ENCODE measurements at places on chromosomes 2 and 18. TPM values are rescaled to one million over a fixed set of nuclear protein-coding genes. Genes with fewer than 3 reads are reported as not detected.
A peak's percentile ranks its signal among the peaks of the same experiment; 100 is the strongest.

The ITPRID2 gene
- 30.6 TPM for polyA plus RNA-seq

The RIT2 gene
- not detected for polyA plus RNA-seq

The KCNE4 gene
- 2.4 TPM for polyA plus RNA-seq

The ZNF638 gene
- 45.2 TPM for polyA plus RNA-seq

The TMEM17 gene
- polyA plus RNA-seq: 0.66 TPM

The CNGA3 gene
- polyA plus RNA-seq: not detected

The SLC23A3 gene
- 1.8 TPM for polyA plus RNA-seq

The XIRP2 gene
- 204 TPM for polyA plus RNA-seq

The MERTK gene
- polyA plus RNA-seq: 4.5 TPM

The STPG4 gene
- not detected for polyA plus RNA-seq

The CREB1 gene
- 5.5 TPM for polyA plus RNA-seq

The ASB18 gene
- 4.2 TPM for polyA plus RNA-seq

The UGT1A6 gene
- polyA plus RNA-seq: not detected

DNA sequence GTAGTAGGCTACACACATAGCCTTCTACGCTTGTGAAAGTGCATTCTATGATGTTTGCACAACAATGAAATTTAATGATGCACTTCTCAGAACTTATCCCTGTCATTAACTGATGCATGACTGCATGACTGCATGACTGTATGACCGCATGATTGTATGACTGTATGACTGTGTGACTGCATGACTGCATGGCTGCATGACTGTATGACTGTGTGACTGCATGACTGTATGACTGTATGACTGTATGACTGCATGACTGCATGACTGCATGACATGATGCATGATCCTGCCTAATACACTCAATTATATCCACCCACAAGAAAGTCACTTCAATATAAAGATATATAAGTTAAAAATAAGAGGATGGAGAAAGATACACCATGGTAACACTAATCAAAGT is 365.4 kb upstream of the FSIP2 start:
- no peak for DNase-seq

DNA sequence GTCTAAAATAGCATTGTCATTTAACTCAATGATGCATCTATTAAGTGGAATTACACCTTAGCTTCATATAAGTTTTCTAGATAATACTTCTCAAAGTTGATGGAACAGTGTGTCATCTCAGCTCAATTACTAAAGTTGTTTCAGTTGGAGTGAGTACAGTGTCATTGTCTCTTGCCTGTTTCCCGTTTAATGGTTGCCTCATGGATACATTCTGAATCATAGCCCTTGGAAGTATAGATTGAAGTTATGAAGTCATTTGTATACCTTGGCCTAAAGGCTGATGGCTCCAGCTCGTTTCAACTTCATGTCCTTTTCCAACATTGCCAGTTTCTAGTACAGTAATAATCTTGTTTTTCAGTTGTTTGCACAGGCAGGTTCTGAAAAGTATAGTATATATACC is 130.5 kb upstream of the NOSTRIN start:
- DNase-seq: no peak

DNA sequence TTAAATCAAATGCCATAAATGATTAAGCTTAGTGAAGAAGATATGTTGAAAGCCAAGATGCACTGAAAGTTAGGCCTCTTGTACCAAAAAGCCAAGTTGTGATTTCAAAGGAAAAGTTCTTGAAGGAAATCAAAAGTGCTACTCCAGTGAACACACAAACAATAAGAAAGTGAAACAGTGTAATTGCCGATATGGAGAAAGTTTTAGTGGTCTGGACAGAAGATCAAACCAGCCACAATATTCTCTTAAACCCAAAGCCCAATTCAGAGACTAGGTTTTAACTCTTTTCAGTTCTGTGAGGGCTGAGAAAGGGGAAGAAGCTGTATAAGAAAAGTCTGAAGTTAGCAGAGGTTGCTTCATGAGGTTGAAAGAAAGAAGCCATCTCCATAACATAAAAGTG is 101.8 kb upstream of the RPE start:
- DNase-seq: no peak

DNA sequence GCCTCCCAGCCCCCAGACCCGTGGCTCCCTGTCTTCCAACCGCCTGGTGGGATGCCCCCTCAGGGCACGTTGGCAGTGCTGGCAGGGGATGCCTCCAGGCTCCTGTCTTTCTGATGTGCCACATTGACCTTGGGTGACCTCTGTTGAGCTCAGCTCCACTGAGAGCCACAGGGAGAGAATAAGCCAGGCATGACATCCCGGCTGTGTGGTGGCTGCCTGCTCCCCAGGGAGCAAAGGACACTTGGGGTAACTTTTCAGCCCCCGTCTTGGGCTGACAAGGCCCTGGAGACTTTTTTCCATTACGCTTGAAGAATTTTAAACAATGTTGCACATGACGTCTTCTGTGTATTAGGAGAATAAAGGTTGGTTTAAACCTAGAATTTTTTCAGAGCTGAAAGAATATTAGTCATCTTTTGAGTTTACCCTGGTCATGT is 246.0 kb downstream of the TSN start:
- no peak for DNase-seq

DNA sequence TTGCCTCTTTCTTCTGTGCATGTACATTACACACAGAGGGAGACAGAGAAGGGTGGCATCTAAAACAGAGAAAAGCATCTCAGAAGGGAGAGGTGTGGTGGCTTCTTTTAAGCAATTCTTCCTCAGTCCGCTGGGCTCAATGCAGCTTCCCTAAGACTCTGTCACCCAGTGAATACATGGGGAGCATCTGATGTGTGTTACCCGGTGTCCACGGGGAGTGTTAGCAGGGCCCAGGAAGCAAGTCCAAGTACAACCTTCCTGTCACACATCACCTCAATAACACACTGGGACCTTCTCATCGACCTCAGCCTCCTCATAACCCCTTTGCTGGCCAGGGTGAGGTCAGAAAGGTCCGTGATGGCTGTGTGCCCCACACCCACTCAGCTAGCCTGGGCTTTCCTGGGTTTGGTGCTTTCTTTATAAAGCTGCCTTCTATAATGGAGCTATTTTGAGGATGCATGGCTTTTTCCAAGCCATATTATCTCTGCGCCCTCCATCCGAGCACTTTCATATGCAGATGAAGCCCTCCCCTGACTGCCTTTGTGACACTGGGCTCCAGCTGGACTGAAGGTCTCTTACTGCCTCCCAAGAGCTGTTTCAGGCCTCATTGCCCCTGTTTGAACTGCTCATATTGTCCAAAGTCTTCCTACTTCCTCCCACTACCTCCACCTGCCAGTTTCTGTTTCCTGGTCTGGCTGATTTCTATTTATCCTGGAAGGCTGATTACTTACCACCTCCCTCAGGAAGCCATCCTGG is 21.4 kb downstream of the TNFRSF11A start:
- no peak for DNase-seq

DNA sequence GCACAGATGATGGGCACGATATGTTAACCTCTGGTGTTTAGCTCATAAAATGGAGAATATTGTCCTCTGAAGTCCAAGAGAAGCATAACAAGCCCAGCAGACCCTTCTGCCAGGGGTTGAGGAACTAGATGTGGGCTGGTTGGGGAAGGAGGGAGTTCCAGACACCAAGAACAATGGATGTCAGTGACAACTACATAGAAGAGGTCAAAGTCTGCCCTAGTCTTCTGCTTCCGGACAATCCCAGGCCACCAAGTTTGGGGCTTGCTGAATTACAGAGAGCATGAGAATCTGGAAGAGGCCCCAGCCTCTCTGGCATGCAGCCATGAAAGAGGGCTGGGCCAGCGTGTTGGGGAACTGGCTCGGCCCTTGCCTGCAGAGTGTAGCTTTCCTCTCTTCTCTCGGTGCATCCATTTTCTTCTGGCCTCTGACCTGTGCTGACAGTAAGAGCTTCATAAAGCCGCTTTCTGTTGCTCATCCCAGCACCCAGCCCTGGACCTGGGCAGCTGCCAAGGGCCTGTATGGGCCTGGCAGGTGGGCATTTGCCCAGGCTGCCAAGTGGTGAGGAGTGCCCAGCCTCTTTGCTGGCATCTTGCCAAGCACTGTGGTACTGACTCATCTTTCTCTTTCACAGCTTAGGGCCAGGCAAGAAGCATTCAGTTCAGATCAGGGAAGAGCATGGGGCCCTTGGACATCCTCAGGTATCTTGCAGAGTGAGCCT is 14.6 kb upstream of the LAPTM4A start:
- DNase-seq: peak; percentile 62

DNA sequence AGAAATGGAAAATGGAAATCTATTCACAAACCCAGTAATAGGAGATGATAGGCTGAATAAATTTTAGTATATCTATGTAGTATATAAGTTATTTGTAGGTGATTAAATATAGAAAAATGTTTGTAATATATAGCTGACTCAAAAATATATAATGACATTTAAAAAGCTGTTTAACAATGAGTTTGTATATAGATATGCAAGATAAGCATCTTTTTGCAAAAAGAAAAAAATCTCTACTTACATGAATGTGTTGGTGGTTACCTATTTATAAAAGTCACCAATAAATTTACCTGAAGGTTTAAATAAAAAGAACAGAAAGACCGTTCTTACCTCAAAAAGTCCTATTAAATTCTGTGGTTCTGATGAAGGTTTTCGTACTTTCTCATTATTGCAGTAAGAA is 71.3 kb downstream of the LRPPRC start:
- DNase-seq: no peak

DNA sequence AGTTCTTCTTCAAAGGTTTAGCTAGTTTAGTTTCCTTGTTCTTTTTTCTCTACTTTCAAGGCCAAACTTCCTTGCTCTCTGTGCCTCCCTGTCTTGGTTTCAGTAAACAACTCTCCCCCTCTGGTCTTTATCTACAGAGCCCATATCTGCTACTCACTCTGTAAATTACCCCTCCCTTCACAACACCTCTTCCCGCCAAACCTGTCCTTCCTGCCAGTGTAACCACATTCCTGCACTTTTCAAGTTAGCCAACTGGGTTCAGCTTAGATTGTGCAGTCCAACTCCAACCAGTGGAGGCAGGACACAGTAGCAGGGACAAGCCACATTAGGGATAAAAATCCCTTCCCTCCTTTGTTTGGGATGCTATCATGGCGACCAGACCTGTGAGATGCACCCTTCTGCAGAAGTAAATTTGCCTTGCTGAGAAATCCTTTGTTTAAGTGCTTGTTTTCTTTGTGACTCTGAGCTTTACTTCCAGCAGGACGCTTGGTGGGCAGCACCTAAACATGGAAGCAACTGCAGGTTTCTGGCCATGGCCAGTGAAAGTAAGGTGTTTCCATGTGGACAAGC is 706.0 kb downstream of the KCNJ3 start:
- no peak for DNase-seq

GRCh38 chr2:171297956-171298355 is 135.8 kb downstream of the METTL8 start:
- DNase-seq: no peak

GRCh38 chr2:7835693-7836680 is 845.9 kb upstream of the ID2 start:
- no peak for DNase-seq

- DNase-seq: no peak
Observed at GRCh38 chr2:3633982-3634595, 23.9 kb upstream of the ALLC start.

GRCh38 chr2:215003001-215003400 is 135.4 kb downstream of the ABCA12 start:
- DNase-seq: no peak

DNA sequence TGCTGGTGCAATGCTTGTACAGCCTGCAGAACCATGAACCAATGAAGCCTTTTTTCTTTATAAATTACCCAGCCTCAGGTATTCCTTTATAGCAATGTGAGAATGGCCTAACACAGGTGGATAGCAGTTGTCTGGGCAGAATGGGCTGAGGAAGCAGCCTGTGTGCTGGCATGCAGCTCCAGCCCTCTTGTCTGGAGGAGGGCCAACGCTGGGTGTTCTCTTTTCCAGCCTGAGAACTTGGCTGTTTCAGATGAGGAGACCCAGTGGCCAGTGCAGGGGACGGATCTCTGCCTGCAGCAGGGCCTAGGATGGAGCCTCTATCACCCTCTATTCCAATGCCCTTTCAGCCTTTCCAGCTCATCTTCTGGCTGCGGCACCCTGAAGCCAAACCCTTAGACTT is 58.8 kb downstream of the CTIF start:
- DNase-seq: no peak

- DNase-seq: no peak
Observed at GRCh38 chr2:197211881-197212342, 98.7 kb downstream of the ANKRD44 start.

- no peak for DNase-seq
Observed at GRCh38 chr18:58884680-58885079, 20.0 kb downstream of the ZNF532 start.

GRCh38 chr2:210546424-210547208 is 9.8 kb upstream of the CPS1 start:
- DNase-seq: peak; percentile 34

DNA sequence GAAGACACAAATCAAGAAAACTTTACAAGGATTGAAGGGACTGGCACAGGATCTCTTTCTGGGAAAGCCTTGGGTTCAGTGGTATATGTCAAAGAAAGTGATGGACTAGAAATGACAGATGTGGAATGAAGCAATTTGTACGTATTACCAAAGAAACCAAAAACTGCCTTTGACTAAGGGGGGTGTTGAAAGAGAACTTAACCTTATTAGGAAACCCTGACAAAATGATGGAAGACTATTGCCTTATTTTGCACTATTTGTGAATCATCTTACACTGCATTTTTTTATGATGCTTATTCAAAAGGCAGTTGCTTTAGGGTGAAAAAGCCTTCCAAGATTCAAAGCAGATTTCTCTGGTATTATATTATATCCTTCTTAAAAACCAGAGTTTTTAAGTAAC is 4.0 kb downstream of the TSGA10 start:
- DNase-seq: no peak

- no peak for DNase-seq
Observed at GRCh38 chr2:147204102-147204501, 640.7 kb upstream of the ACVR2A start.

DNA sequence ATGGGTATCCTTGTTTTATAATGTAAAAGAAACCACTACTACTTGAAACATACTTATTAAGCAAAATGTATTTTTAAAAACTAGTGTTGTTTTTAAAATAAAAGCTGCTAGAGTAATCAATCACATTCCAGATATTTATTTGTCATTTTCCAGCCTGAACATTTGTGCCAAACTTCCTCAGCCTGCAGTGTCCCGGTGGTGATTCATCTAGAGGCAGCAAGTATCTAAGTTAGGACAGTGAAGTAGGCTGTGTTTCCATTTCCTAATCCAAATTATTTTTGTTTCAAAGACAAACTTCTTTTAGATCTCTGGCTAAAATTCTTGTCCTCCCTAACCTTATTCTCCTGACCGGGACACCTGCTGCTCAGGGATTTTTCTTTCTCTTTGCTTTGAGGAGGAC is 12.8 kb upstream of the GCG start:
- no peak for DNase-seq

DNA sequence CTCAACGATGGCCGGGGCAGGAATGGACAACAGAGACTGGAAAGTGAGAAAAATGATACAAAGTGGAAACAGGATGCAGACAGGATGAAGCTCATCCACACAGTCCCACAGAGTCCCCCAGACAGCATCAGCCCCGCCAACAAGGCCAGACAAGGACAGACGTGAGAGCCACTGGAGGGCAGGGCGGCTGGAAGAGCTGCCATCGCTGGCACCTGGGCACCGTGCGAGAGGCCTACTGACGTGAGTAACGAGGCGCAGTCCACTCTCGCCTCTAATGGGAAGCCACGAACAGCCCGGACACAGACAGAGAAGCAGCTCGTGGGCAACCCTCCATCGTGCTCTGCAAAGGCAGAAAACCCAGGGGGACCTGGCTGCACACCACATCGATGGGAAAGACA is 17.1 kb downstream of the HDAC4 start:
- DNase-seq: no peak

All from heart right ventricle (tissue), 16 donors.